SW480 (cell line): ENCODE measurements at places on chromosomes 13 and 19.

GRCh38 chr13:41563341-41563983, 106.1 kb downstream of the RGCC start:
- peak; percentile 71 for DNase-seq

DNA sequence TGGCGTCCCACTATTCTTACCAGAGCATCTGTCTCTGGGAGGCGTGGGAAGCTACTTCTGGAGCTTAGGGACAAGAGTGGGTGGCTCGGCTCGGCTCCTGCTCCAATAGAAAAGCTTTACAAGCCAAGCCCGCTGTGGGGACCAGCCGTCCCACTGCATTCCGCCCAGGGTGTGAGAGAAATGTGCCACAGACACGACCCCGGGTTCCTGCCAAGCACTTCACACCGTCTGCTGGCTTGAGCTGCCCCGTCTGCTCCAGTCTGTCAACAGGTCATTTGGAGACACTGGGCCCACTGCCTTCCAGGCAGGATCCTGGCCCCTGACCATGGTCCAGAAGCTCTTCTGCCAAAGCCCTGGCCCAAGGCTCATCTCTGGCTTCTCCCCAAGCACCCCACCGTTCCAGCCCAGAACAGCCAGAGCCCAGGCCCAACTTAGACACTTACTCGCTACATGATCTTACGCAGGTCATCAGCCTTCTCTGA, 6.5 kb upstream of the FKRP start:
- no peak for DNase-seq

DNA sequence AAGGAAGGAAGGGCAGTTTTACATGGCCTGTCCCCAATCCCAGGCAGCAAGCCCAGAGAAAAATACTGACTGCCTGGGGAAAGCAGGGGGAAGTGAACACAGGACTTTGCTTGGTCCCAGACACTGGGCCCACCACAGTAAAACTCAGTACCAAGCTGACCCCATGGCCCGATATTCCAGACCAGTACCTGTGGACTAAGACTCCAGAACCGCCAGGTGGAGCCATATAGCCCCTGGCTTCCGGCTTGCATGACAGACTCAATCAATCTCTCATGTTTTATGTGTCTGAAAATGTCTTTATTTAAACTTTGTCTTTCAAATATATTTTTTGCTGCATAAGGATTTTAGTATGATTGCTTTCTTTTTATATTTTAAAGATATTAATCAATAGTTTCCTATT, 767.9 kb upstream of the SLITRK6 start:
- DNase-seq, result no peak

GRCh38 chr19:35083691-35084508, 31.7 kb upstream of the FXYD3 start:
- no peak for DNase-seq

- no peak for DNase-seq
Measured at GRCh38 chr13:90800082-90800746, 547.3 kb upstream of the MIR17HG start.

GRCh38 chr13:93268327-93269028, 41.9 kb downstream of the GPC6 start:
- no peak for DNase-seq

DNA sequence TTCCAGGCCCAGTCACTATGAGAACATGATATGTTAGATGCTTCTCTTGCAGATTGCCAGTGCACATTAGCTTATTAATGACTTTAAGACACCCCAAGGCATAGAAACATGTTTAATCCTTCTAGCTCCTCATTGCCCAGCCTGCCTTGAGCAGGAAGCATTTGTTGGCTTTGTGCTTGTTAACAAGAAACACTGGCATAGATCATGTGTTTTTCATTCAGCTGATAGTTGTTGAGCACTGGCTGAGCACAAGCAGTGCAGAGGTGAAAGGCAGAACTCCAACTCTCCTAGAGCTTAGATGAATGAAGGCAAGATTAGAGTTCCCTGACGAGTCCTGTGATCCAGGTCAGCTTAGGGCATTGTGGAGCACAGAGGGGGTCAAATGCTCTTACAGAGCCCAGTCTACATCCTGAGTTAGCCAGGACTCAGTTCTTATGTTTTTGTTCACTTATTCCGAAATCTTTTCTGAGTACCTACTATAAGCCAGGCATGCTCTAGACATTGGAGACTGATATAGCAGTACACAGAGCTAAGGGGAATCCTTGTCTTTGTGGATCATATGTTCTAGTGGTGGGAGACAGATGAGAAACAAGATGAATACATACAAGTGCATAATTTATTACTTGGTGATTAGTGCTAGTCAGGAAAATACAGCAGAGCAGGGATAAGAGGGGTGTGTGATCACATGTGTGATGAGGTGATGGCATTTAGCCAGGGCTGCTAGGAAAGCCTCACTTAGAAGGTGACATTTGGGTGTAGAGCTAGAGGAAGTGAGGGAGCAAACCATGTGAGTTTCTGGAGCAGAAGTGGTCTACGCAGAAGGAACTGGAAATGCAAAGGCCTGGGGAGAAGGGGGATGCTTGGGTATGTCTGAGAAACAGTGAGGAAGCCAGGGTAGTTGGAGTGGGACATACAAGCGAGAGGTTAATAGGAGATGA, 101.2 kb downstream of the WASF3 start:
- no peak for DNase-seq

GRCh38 chr13:31131470-31131961, 30.2 kb downstream of the HSPH1 start:
- DNase-seq, result no peak

DNA sequence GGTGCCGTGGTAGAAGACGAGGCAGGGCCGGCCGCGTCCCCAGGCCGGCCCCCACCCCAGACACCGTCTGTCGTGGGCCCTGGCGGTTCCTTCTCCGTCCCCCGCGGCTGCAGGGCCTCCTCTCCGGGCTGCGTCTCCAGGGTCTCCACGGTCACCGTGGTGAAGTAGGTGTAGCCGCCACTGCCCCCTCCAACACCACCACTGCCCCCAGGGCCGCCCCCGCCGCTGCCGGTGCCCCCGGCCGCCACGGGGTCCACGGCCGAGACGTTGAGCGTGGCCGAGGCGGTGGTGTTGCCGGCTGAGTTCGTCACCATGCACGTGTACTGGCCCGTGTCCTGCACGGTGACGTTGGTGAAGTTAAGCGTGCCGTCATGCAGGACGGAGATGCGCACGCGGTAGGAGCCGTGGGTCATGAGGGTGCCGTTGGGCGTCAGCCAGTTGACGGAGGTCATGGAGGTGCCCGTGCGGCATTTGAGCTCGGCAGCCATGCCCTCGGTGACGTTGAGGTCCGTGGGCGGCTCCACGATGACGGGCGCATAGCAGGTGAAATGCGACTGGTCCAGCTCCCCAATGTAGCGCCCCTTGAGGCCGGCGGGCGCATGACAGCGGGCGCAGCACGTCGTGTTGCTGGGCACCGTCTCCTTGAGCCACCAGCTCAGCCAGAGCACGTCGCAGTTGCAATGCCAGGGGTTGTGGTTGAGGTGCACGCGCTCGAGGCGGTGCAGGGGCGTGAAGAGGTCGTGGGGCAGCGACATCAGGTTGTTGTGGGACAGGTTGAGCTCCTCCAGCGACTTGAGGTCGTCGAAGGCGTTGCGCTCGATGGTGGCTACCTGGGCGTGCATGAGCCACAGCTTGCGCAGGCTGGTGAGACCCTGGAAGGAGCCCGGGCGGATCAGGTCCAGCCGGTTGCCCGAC, 4.6 kb upstream of the ASPDH start:
- DNase-seq, result no peak

GRCh38 chr19:39098365-39099269, 14.4 kb downstream of the ACP7 start:
- DNase-seq, result no peak
